Kidney (tissue), 22 donors: ENCODE measurements at places on chromosomes 4 and X.

GRCh38 chr4:182538031-182538430 is 294.8 kb downstream of the TENM3 start:
- no peak for DNase-seq

GRCh38 chr4:17187003-17187402 is 288.6 kb upstream of the LDB2 start:
- no peak for DNase-seq

DNA sequence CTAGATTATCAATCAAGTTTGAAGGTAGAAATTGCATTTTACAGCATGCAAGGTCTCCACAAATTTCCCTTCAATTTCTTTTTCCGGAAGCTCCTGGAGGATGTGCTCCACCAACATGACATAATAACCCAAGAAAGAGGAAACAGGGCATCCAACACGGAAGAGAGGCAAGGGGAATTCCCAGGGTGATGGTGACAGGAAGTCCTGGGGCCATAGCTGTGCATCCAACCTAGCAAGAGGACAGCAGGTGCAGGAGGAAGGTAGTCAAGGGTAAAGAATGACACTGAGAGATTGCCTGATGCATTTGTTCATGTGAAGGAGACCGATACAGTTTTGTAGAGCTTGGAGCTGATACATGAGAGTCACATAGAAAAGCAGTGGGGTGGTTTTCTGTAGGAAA is 115.7 kb upstream of the LSM6 start:
- DNase-seq = no peak

DNA sequence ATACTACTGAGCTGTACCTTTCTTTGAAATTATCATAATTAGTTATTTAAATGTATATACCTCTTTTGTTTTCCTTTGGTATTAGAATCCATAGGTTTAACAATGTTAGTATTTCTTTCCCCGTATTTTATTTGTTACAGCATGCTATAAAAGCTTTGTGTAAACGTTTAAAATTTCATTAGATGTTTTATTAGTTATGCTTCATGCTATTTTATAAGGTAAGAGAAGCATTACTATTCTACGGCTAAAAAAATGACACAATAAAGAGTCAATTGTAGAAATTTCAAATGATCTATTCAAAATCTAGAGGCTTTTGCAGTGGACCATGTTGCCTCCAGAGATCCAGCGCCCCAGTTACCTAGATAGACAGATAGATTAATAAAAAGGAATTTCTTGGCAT is 1203.3 kb upstream of the IGFBP7 start:
- no peak for DNase-seq

DNA sequence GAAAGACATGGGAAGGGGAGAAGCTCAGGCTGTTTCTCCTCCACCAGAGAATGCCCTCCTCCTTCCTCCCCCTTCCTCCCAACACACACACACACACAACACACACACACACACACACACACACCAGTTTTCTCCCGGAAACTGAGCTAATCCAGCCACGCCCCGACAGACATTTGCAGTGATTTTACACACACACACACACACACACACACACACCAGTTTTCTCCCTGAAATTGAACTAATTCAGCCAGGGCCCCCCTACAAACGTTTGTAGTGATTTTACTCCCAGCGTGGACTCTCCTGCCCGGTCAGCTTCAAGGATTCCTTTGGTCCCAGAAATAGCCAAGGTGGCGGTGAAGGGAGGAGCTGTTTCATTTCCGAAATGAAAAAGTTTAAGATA is 32.9 kb upstream of the STX18 start:
- peak; percentile 86 for DNase-seq

DNA sequence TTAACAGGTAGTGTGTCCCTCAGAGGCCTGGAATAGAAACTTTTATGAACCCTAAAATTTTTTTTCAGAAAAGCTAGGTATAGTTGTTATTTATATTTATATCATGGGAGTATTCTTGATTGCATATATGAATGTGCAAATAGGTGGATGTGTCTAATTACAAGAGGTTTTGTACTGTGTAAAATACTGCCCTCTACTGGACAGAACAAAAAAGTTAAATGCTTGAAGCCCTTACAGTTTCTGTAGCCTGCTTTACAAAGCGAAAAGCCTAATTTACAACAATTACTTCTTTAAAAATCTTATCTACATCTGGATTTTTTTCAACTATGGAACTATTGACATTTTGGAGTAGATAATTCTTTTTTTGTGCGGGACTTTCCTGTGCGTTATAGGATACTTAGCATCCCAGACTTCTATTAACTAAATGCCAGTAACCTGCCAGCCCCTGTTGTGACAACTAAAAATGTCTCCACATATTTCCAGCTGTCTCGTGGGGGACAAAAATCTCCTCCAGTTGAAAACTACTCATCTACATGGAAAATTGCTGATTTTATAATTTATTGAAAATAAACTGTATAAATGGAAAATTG is 35.1 kb downstream of the ENPEP start:
- no peak for DNase-seq

- DNase-seq = no peak
Observed at GRCh38 chr4:156473151-156473550, 498.4 kb downstream of the PDGFC start.
